ENCODE measurements at places on chromosomes 11 and 22. TPM values are rescaled to one million over a fixed set of nuclear protein-coding genes. Genes with fewer than 3 reads are reported as not detected.

- DNase-seq = no peak
Observed at GRCh38 chr11:102012946-102013345, 34.3 kb upstream of the CFAP300 start.

- DNase-seq = no peak
Observed at GRCh38 chr11:35290876-35291275, 128.5 kb downstream of the SLC1A2 start.

GRCh38 chr11:17766073-17766359, 31.4 kb downstream of the KCNC1 start:
- DNase-seq = no peak

DNA sequence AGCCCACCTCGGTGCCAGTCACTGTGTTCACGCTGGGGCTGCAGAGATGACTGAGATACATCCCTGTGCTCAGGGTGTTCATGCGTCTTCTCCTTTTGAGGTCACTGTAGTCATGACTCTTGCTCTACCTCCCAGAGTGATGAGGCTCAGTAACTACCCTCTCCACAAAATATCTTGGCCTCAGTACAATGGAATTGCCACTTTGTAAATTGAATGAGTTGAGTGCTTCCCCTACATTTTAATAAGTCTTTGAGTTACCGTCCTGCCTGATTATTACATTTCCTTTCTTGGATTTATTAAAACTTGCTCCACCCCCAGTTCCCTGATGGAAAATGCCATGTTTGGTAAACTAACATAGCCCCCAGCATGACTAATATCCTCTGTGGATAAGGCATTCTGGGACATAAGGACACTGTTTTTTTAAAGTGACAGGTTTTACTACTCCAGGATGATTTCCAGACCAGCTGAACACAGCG, 15.9 kb downstream of the PRSS23 start:
- DNase-seq = no peak

GRCh38 chr22:43005106-43005505, 9.8 kb downstream of the PACSIN2 start:
- DNase-seq = no peak

GRCh38 chr22:45551310-45552016, 48.8 kb downstream of the FBLN1 start:
- DNase-seq = no peak

DNA sequence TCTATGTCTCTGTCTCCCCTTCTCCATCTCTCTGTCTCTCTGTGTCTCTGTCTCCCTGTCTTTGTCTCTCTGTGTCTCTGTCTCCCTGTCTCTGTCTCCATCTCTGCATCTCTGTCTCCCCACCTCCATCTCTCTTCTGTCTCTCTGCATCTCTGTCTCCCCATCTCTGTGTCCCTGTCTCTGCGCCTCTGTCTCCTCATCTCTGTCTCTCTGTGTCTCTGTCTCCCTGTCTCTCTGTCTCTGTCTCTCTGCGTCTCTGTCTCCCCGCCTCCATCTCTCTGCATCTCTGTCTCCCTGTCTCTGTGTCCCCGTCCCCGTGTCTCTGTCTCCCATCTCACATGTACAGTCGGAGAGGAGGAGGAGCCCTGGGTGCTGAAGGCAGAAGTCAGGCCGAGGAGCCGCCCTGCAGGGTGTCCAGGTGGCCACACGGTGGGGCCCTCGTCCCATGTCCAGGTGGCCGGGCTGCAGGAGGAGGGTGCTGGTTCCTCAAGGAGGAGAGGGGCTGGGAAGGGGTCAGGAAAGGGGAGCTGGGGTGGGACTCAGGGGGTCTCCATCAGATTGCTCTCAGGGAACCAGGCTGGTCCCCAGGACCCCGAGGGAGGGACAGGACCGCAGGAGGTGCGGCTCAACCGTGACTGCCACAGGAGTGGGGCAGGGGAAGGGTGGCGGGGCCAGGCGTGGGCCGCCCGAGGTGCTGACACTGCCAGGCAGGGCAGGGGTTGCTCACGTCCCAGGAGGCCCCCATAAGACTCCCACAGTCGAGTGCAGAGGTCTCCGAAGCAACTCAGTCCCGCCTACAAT, 25.6 kb upstream of the TH start:
- peak; percentile 53 for DNase-seq

DNA sequence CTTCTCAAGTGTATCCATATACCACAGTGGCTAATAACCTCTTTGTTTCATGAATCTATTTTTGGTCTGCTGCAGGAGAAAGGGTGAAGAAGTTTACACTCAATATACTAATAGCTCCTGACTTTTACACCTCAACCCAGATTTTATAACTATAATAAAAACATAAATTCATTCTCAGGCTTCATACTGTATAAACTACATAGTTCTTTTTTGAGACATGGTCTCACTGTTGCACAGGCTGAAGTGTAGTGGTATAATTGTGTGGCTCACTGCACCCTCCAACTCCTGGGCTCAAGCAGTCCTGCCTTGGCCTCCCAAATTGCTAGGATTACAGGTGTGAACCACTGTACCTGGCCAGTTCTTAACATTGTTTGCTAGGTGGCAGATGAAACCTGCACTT, 17.8 kb upstream of the CCDC179 start:
- no peak for DNase-seq

DNA sequence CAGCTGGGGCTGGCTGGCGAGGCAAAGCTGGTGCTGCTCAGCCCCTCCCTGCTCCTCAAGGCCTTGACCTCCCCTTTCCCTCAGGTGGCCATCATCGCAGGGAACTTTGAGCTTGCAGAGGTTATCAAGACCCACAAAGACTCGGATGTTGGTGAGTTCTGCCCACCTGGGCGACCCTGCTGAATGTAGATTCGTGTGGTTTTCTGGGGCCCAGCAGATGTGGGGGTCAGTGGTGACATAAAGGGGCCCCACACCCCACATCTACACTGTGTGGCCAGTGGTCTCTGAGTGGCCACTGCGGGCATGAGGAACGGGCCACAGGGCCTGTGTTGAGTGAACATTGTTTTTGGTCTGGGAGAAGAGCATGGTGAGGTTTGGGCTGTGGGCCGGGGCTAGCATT, 11.9 kb downstream of the SHANK3 start:
- DNase-seq = no peak

- no peak for DNase-seq
Observed at GRCh38 chr11:67349036-67349435, 4.3 kb downstream of the POLD4 start.

- DNase-seq = no peak
Observed at GRCh38 chr22:28106617-28107016, 187.6 kb upstream of the PITPNB start.

DNA sequence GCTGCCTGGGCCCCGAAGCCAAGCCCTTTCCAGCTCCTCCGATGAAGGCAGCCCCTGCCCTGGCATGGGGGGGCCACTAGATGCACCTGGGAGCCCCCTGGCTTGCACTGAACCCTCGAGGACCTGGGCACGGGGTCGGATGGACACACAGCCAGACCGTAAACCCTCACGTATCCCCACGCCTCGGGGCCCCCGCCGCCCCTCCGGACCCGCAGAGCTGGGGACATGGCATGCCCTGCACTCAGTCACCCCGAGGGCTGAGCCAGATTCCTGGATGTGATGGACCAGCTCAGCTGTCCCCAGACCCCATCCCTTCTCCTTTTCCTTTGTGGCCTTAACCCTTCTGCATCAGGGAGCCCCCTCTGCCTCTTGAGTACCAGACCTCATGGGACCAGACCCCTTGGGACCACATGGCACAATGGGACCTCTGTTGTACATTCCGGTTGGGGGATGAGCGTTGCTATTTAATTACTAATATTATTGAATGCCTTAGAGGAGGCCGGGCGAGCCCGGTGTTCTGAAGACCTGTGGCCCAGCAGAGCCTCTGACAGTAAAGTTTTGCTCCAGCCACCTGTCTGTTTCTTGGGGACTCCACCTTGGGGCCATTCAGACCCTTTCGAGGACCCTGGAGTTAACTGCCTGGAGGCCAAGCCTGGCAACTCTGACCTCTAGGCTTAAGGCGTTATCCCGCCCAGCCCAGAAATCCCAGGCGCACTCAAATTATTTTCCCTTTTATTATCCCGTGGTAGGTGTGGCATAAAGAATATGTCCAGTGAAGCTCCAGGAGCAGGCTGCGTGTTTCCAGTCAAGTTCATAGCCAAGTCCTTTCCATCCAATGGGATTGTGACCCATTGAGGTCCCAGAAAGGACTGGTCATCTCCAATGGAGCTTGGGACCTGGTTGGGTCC, 3.0 kb downstream of the RASL10A start:
- no peak for DNase-seq

DNA sequence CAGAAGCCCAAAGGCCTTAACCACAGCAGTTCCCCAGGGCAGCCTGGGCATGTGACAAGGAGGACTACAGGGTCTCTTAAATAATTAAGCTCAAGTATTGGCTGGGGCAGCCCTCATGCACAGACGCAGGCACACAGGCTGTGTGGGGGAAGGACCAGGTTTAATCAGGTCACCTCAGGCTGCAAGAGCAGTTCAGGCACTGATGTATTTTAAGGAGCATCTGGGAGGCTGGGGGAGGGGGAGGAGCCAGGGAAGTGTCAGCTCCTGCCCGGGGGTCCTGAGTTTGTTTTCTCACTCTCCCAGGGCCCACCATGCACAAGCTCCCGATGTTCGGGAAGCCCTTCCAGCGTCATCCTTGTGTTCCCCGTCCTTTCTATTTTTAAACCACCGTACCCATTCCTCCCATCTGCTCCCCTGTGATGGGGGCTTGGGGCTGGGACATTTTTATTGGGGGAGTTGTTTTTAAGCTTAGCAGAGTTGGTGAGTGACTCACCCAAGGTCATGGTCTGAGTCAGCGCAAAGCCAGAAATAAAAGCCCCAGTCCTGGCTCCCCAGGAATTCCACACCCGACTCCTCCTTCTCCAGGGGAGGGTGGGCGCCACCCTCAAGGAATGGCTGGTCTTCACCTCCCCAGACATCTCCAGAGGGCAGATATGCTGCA, 2.4 kb downstream of the CSDC2 start:
- DNase-seq = peak; percentile 69

- no peak for DNase-seq
Observed at GRCh38 chr11:689625-690024, 5.4 kb downstream of the DEAF1 start.

Gene MRGPRE
- total RNA-seq = not detected

Gene CHRNA10
- total RNA-seq = not detected

Gene CCDC73
- not detected for total RNA-seq

Gene C11orf65
- total RNA-seq = not detected

Gene UEVLD
- total RNA-seq = 23.8 TPM
